Kasumi-1 (cell line): ENCODE measurements at places on chromosomes 2 and 18.

GRCh38 chr2:3837086-3837485 is 133.7 kb downstream of the DCDC2C start:
- DNase-seq: no peak

GRCh38 chr18:23239350-23239692 is 104.0 kb downstream of the CABLES1 start:
- DNase-seq: no peak

GRCh38 chr18:9104244-9104901 is 1.9 kb downstream of the NDUFV2 start:
- no peak for DNase-seq

- no peak for DNase-seq
Observed at GRCh38 chr18:79684283-79684631, 4.7 kb downstream of the CTDP1 start.

GRCh38 chr18:66196805-66197204 is 407.1 kb downstream of the CDH19 start:
- no peak for DNase-seq

GRCh38 chr2:98911376-98912154 is 24.5 kb downstream of the CRACDL start:
- no peak for DNase-seq
